ENCODE measurements at places on chromosomes 16 and 17.

DNA sequence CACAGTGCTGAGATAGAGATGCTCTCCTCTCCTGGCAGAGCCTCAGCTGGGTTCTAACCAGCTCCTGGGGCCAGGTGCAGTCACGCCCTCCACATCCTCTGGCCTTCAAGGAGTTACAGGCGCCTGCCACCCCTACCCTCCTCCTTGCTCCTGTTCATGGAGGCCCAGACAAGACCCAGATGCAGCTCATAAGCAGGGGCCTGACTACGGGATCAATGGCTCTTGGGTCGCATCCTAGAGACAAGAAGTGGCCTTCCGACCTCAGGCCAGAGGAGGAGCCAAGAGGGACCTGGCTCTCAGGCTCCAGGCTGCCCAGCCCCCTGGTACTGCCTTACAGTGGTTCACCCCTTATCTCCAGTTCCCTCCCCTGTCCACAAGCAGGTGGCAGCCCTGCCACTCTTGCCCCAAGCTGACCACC, 23.0 kb downstream of the ARHGAP27 start:
- DNase-seq: no peak

GRCh38 chr16:49731911-49732310, 124.0 kb downstream of the ZNF423 start:
- no peak for DNase-seq

GRCh38 chr17:76996741-76997694, 128.8 kb downstream of the MGAT5B start:
- no peak for DNase-seq

DNA sequence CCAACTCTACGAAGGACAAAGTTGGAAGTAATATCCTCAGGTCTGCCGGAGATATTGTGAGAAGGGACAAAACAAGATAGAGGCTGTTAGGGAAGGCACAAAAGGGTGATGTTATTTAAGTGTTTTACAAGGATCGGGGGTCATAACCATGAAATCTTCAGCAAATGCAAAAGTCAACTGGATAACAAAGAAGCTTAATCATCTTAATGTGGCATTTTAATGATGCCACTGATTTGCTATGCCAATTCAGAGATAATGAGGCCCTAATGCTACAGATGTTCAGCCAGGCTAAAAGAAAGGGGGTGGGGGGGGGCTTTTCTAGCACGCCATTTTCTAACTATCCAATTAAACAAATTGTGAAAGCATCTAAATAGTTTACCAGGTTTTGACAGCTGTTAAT, 63.1 kb downstream of the IKZF3 start:
- no peak for DNase-seq

DNA sequence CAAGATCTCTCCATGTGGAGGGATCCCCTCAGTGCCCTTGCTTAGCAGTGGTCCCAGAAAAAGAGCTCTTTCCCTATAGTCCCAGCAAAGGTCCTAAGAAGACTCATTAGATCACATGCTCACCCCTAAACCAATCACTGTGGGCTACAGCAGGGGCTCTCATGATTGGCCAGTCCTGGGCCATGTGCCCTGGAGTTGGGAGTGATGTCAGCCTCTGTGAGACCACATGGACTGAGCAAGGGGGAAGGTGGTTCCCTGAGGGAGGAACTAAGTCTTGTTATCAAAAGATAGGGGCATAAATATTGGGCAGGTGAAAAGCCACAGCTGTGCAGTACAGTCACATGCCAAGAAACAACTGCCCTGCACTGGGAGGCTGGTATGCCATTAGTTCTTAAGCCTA, 51.3 kb downstream of the SCNN1B start:
- DNase-seq: no peak

DNA sequence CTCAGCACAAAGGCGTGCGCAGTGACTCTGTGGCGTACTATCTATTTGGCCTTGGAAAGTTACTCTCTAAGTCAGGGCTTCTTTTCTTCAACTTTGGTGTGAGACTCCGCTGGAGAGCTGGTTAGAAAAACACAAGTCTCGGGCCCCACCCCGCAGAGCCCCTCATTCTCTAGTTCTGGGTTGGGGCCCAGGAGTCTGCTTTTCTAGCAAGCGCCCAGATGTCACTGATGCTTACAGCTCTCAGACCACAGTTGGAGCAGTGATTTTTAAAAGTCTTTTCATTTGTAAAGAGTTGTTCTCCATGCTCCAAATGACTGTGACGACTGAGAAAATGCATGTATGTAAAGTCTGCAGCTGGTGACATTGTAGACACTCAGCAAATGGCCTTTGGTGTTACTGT, 582.3 kb downstream of the WWOX start:
- no peak for DNase-seq

- no peak for DNase-seq
These were observed 1.3 kb downstream of the SBK1 start for GRCh38 chr16:28293601-28293960.

DNA sequence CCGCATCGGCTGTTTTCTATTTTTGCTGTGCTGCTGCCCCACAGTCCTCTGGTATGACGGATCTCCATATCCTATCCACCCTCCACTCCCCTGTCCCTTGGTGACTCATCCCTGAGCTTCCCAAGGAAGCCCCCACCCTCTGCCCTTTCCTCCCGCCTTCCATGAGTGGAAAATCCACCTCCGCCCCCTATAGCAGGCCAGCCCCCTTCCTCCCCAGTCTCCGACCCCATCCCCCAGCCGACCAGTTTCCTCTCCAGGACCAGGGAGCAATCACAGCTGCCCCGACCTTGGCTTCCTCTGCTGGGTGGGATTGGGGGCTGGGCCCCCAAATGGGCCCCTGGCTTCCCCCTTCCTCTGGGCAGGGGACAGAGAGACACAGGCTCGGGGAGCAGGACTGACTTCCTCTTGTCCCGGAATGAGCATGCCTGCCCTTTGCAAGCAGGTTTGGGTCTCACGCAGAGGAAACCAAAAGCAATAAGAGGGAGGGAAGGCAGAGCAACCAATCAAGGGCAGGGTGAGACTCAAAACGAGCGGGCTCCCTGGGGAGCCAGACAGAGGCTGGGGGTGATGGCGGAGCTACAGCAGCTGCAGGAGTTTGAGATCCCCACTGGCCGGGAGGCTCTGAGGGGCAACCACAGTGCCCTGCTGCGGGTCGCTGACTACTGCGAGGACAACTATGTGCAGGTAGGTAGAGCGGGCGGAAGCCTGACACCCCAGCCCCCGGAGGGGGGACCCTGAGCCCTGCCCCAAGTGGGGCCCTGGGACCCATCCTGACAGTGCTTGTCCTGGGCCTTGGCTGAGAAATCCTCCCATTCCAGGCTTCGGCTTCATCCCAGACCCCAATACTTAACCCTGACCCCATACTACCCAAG, at the start of the genes ABI3 and GNGT2:
Gene ABI3 (plus strand): TSS at position 550 of the 872 bp plus-strand sequence. CDS start 18 bp downstream, at position 568.
Gene GNGT2 (minus strand): TSS at position 417 of the 872 bp plus-strand sequence. CDS start 3,152 bp downstream, outside the sequence.
- DNase-seq: no peak

GRCh38 chr16:3065742-3066439, 451 bp downstream of the IL32 start:
- no peak for DNase-seq

DNA sequence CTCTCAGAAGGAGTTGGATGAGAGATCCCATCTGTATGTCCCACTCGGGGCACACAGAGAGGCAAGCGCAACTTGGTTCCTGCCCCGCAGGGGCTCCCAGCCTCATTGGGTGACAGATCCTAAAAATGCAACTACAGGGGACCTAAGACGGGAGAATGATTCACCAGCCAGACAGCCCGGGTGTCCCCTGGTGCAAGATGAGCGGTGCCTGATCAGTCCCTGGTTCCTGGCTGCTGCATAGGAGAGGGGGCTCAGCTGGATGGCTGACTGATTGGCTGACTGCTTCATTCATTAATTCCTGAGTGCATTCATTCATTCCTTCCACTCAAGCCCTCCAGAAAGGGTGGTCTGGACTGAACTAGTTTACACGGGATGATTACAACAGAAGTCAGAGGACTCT, 22.0 kb downstream of the WNT3 start:
- no peak for DNase-seq

GRCh38 chr16:52203096-52203495, 343.8 kb downstream of the TOX3 start:
- DNase-seq: no peak

DNA sequence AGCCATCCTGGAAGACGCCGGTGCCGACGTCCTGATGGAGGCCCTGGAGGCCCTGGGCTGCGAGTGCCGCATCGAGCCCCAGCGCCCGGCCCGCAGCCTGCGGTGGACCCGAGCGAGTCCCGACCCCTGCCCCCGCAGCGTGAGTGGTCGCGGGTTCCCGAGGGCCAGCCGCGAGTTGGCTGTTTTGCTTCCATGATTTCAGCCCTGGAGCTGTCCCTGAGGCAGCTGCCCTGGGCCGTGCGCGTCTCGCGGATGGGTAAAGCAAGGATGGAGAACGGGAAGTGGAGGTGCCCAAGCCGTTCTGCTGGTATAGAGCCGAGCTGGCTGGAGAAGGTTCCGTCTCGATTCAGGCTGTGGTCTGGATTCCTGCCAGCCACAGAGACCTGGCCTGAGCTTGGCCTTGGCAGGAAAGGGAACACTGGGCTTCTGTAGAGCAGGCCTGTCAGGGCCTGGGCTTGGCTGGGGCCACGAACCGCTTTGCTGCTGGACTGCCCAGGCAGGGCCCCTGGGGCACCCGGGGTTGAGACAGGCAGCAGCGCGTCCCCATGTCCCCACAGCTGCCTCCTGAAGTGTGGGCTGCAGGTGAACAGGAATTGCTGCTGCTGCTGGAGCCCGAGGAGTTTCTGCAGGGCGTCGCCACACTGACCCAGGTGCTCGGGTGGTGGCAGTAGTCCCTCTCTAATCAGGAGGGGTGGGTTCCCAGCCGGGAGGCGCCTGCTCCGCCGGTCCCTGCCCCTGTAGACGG, 941 bp upstream of the MRPS34 start:
- no peak for DNase-seq

DNA sequence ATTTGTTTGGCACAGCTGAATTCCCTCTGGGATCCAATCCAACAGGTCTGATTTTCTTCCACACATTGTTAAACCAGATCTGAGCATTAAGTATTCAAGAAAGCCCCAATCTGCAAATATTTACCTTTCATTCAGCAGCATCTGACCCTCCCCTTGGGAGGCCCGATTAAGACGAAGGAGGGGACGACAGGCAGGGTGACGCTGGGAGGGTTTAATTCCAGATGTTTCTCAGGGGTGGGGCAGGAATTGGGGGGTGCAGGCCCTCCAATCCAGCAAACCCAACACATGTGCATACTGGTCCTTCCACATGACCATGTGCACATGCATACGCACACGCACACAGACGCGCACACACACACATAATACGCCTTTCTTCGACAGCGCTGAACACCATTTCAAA, 240.5 kb downstream of the GSG1L start:
- no peak for DNase-seq

DNA sequence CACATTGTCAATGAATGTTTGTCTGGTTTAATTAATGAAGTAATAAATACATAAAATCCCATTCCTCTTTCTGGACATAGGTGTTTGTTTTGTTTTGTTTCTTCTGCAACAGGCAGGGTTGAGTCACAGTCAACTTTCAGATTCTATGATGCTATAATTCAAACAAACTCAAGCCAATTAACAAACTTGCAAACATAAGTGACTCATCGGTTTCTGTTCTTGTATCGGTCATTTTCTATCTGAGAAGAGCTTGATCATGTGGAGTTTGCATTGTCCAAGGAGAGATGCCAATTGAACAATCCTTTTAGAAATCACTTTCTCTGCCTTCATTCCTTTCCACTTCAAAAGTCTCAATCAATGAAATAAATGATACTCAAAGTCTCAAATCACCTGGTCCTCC, 294.2 kb upstream of the C16orf82 start:
- no peak for DNase-seq

GRCh38 chr17:9200699-9201359, 179.5 kb downstream of the NTN1 start:
- DNase-seq: no peak

- no peak for DNase-seq
These were observed 7.6 kb downstream of the SLC25A10 start for GRCh38 chr17:81719410-81720266.

DNA sequence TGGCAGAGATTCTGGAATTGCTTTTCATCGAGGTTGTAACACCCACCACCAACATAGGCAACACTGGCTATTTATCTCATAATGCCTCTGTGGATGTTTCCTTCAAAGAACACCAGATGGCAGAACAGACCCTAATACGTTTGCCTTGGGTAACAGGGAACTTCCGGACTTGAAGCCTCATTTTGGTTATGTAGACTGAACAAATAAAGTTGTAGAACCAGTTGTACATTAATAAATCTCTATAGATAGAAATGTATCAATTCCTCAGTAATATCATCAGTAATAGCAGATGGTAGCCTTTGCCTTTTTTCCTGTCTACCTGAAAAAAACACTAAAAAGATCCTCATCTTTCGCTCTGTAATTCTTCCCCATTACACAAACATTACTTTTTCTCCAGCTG, 25.9 kb upstream of the APOH start:
- DNase-seq: no peak

DNA sequence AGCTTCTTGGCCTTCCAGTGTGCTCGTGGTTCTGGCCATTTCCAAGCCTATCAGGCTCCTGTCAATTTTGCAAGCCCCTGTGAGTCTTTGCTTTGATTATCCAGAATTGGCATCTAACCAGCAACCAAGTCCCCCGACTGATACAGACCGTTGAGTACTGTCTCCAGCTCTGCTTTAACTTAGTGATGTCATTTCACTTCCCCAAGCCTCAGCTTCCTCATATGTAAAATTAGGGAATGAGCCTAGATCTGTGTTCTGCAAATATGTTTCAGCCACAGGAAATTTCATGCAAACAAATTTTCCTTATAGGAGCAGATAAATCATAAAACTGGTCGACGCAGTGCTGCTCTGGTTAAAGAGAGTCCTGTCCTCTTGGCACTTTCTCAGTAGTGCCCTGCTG, 60.1 kb upstream of the WSB1 start:
- no peak for DNase-seq

DNA sequence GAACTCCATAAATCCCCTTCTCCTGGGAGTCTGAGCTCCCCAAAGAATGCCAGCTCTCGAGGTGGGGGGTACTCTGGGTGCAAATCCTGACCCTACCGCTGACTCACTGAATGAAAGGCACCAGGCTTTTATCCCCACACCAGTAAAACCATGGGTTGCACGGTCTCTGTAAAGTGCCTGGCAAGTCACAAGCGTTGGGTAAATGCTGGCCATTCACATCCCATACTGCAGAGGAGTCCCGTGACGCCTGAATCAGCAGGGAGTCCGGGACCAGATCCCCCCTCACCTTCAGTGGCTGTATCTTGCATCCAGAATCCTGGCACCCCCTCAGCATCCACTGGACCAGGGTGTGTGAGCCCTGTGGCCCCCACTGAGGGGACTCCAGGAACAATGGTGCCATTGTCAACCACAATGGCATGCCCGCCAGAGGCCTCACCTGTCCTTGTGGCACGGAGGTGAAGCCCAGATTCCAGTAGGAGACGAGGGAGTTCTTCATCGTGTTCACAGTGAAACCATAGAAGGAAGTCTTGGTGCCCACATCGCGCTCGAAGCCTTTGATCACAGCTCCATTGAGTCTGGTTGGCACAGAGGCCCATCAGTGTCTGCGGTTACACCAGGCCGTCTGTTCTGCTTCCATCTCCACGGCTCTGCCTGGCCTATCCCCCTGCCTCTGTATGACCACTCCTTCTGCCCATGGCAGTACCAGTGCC, 13.3 kb downstream of the ST6GALNAC2 start:
- no peak for DNase-seq

GRCh38 chr17:75498039-75498725, 17.2 kb downstream of the CASKIN2 start:
- DNase-seq: no peak

Data from stimulated activated CD4-positive, alpha-beta T cell treated with anti-CD3 and anti-CD28 coated beads, Interleukin-1b, Interleukin-23, amount 100 ng/mL, for 1 hour (primary cell).